ENCODE measurements at places on chromosomes 3 and 15.

DNA sequence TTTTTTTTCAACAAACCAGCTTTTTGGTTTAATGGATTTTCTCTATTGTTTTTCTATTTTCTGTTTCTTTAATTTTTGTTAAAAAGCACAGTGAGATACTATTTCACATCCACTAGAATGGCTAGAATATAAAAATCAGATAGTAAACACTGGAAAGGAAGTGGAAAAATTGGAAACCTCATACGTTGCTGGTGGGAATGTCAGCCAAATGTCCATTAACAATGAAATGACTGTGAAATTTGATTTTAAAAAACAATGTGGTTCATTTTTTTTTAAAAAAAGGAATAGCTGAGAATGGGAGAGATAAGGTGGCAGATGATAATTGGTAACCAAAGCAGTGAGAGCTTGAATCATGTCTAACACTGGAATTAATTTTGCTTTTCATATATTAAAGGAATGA, 19.9 kb downstream of the NR2C2 start:
- DNase-seq = no peak

- DNase-seq = no peak
These were observed 3.0 kb downstream of the BBX start for GRCh38 chr3:107525644-107526305.

DNA sequence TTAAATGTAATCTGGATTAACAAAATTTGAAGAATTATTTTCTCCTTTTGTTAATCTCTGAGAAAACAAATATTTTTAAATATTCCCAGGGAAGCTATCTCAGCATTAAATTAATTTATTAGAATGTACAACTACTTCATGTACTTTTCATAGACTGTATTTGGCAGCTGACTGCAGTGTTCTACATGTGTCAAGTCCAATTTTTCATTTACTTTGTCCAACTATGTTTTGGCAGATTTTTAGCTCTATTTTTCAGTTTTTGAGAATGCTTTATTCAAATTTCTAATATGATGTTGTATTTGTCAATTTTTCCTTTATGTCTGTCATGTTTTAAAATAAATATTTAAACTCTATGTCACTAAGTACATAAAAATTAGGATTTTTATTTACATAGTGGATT, 925.1 kb downstream of the OTOL1 start:
- no peak for DNase-seq

- no peak for DNase-seq
These were observed 3.3 kb upstream of the HES1 start for GRCh38 chr3:194132465-194133286.

DNA sequence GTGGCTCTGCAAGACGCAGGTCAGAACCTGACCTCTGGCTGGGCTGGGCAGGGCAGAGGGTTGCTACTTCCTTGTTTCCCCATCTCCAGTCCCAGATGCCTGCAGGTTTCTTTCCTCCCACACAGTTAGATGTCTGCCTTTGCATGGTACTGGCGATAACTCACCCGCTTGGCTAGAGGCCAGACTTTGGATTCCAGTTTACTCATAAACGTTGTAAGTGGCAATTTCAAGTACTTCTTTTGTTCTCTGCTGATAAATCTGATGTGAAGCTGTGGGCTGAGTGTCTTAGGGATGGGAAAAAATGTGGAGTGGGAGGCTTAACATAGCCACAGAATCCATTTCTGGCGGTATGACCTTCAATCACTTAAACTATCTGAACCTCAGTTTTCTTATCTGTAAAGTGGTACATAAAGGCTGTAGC, 194.2 kb downstream of the EBLN2 start:
- peak; percentile 51 for DNase-seq

DNA sequence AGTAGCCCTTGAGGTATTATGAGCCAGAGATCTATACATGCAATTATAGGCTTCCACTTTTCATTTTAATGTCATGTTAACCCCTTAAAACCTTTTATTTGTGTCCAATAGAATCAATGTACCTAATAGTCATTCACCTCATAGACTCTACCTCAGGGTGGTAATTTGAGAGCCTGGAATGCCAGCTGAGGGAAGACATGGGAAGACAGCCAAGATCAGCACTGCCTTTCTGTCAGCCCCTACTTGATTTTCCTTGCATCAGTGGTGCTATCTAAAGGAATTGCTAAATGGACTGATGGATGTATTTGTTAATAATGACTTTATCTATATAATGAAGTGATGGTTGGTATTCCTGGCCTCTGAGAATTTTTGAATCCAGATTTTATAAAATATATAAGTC, 113.3 kb upstream of the GBE1 start:
- DNase-seq = no peak

DNA sequence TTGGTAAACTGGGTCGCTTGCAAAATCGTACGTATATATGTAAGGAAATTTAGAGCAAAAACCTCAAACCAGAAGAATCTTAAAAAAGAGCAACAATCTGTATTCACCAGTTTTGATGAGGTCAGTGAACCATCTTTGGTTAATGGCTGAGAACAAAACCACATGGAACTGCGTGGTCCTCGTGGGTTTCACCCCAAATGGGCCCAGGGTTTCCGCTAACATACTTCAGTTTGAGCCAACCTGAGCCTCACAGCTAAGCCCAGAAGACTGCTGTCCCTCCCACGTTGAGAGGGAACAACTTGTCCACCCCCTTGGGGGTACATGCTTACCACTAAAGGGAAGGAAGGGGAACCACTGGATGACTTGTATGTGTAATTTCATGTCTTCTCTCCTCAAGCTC, 204.6 kb downstream of the CACNA2D3 start:
- DNase-seq = no peak

DNA sequence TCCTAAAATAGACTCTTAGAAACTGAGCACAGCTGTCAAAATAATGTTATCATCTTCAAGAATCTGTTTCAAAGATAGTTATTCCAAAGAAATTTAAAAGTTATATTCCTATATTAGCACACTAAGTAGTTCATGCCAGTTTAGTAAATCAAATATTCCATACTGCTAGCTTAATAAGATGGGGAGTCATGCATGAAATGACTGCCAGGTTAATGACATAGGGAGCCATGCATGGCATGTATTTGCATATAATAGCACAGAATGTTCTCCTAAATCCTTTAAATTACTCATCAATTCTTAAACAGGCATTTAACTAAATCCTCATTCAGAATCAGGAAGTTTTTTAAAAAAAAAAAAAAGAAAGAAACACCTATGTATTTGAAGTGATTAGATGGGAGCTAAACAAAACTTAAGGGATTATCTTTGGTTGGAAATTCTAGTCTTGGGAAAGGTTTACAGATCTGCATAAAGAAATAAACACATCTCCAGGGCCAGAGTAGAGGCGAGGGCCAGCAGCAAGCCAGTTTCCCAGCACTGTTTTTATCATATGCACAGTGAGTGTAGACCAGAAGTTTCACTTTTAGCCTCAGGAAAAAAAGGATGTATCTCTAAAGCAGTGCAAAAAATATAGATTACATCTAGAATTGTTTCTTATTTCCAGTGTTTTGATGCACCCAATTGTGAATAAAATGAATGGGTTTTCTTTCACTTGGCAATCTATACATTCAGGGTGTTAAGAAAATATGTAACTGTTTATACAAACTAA, 366.4 kb upstream of the AGTR1 start:
- no peak for DNase-seq

GRCh38 chr3:126510308-126510910, 7.2 kb downstream of the UROC1 start:
- DNase-seq = no peak

DNA sequence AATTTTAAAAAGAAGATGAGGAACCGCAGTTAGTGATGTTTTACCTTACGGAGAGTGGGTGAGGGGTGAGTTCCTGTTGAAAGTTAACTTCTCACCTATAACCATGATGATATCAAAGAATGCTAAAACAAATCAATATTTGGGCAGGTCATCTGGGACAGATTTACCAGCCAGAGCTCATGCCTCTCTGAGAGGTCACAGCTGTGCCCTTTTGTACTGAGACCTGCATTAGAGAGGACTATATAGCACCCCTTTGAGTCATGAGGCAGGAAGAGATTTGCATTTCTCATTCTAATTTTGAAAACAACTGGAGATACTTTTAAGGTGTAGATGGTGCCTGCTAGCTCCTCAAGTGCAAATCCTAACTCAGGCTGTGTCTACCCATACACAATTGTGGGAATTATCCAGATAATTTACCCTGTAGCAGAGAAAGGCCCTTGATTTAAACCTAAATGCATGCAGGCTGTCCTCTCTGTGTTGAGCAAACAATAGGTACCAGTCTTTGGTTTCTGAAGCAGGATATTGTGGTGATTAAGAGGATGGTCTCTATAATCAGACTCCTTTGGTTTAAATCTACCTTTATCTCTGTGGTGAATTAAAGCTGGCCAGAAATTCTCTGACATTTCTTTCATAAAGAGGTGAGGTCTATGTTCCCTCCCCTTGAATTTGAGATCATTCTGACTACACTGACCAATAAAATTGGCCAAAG, 5.8 kb upstream of the TM4SF4 start:
- DNase-seq = no peak

- DNase-seq = no peak
These were observed 49.7 kb downstream of the GATM start for GRCh38 chr15:45328663-45329062.

- peak; percentile 69 for DNase-seq
These were observed 607.9 kb upstream of the KCNMB2 start for GRCh38 chr3:177928172-177928873.

GRCh38 chr15:38559131-38559530, 5.5 kb downstream of the RASGRP1 start:
- DNase-seq = no peak

- no peak for DNase-seq
These were observed 9.9 kb upstream of the GRM2 start for GRCh38 chr3:51696954-51697353.

DNA sequence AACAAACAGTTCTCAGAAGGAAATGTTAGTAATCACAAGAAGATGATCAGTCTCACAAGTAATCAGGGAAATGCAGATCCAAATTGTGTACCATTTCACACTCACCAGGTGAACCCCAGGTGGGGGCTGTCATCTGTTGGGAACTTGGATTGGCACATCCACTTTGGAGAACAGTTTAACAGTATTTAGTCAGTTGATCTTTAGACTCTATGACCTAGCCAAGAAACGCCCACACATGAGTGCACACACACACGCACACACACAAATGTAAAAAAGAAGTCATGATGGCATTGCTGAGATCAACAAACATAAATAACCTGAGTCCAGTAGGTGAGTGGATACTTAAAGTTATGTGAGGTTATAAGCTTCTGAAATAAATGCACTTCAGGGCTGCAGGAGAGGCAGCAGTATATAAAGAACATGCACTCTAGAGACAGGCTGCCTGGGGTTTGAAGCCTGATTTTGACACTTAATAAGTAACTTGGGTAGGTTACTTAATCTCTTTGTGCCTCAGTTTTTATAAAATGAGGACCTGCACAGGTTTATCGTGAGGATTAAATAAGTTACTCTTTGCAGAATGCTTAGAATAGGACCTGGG, 17.7 kb downstream of the ACVR2B start:
- DNase-seq = no peak

GRCh38 chr3:42192334-42193200, 73.4 kb downstream of the CCK start:
- DNase-seq = peak; percentile 56

DNA sequence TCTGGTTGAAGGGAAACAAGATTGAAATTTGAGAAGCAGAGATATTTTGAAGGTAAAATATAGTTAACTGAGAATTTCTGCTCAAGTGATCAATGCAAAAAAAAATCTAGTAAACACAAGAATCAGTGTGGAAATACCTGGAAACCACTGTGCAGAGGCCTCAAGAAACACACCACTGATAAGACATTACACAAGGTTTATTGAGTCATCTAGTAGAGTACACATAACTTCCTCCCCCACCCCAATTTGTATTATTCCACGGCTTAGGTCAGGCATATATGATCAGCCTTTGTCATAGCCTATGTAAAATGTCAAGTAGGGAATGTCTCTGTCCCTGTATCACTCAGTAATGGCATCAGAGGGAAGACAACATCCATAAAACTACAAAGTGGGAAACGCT, 447.8 kb upstream of the BCHE start:
- peak; percentile 21 for DNase-seq

DNA sequence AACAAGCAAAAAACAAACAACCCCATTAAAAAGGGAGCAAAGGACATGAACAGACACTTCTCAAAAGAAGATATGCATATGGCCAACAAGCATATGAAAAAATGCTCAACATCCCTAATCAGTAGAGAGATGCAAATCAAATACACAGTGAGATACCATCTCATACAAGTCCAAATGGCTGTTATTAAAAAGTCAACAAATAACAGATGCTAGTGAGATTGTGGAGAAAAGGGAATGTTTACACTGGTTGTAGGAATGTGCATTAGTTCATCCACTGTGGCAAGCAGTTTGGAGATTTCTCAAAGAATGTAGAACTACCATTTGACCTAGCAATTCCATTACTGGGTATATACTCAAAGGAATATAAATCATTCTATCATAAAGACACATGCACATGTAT, 44.5 kb downstream of the RIOX2 start:
- no peak for DNase-seq

DNA sequence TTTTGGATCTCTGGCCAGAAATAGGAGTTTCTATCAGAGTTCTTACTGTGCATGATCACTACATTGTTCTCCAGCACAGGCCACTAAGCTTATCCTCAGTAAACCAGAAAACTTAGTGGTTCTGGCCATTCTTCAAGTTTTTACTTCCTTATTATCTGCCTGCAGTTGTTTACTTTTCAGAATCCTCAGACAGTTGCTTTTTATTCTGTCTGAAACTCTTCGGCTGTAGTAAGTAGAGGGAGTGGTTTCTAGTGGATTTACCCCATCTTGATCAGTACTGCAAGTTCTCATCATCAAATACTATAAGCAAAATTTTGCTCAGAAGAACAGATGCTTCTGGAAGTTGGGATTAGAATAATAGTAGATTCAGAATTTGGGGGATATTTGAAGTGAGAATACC, 193.0 kb upstream of the RARB start:
- no peak for DNase-seq

- no peak for DNase-seq
These were observed 16.7 kb downstream of the FBN1 start for GRCh38 chr15:48628832-48629231.

- no peak for DNase-seq
These were observed 751.0 kb downstream of the ROBO1 start for GRCh38 chr3:79016587-79017376.

DNA sequence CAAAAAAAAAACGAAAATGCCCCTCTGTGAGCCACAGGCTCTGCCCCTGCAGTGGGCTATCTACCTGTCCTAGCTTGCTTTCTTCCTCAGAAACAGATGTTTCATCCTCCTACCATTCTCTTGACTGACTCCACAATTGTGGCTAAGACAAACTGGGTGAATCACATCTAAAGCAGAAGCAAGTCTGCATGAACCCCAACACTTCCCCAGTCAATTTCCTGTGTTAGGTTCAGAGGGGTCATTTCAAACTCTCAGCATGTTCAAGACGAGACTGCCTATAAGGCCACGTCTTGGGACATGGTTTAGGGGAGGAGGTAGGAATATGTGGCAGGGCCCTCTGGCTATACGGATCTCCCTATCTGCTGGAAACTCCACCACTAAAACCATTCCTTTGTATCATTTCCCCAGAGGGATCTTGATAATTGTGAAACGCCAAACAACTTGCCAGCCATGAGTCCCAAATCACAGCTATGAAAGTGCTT, 28.6 kb upstream of the ANKDD1A start:
- peak; percentile 40 for DNase-seq

- no peak for DNase-seq
These were observed 6.4 kb upstream of the GALK2 start for GRCh38 chr15:49163678-49164077.

GRCh38 chr15:37720267-37720666, 214.2 kb upstream of the TMCO5A start:
- DNase-seq = no peak

GRCh38 chr3:169945313-169945712, 21.3 kb upstream of the SEC62 start:
- DNase-seq = no peak

GRCh38 chr15:60583946-60584345, 105.0 kb upstream of the ICE2 start:
- no peak for DNase-seq

Data from A172 (cell line).